Activated CD4-positive, alpha-beta T cell treated with anti-CD3 and anti-CD28 coated beads, Interleukin-2, amount 50 U/mL, for 1 hour (primary cell): ENCODE measurements at places on chromosomes 7 and 10.

GRCh38 chr7:104956753-104957450 is 57.1 kb upstream of the KMT2E start:
- DNase-seq, result no peak

- DNase-seq, result no peak
Measured at GRCh38 chr7:5429857-5430611, 6.4 kb upstream of the TNRC18 start.

DNA sequence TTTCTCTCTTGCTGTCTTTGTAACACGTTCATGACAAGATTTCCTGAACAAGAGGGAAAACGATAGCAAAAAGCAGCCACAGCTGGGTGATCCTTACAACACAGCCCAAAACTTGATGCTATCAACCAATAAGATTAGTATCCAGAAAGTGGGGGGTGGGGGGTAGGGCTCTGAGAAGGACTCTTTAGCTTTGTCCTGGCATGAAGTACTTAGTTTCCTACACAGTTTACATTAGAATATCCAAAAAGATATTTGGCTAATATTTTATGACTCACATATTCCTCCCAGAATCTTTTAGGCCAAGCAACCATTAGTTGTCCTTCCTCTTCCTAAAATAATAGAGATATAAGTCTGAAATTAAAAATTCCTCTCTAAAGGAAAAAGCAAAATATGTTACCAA is 22.9 kb upstream of the LRRC17 start:
- no peak for DNase-seq

- no peak for DNase-seq
Measured at GRCh38 chr10:120949609-120950031, 98.5 kb downstream of the WDR11 start.

DNA sequence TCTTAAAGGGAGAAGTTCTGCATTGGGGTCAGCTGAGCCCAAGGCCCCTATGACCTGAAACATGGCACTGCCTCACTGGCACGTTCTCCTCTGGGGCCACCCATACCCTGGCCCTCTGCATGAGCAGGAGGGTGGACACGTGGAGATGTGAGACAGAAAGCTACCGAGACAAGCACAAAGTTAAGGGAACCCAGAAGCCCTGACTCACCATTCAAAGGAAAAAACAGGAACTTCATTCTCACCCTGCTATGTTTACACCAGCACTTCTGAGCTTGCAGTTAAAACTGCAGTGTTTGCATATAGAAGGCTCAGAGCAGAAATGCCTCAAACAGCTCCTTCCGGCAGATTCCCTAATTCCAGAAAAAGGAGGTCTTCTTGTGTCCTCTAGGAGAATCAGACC is 41.7 kb downstream of the DENND11 start:
- no peak for DNase-seq

- DNase-seq, result no peak
Measured at GRCh38 chr10:114024876-114025610, 18.6 kb upstream of the ADRB1 start.
